ENCODE measurements at places on chromosomes 5 and 9.

DNA sequence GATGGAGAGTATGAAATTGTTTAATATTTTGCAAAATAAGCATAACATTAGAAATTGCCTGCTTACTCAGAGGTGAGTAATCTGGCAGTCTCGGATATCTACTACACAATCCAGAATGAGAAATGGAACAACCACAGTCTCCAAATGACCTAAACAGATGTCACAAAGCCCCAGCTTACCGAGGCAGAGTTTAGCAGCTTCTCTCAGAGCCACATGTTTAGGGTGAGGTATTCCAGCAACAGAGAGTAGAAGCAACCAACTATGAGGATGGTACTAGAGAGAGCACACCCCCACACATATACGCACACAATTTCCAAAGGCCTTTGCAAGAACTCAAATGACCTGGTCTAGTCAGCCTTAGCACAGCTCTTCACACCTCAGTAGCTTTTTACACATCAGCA lies 122.7 kb upstream of the LPAR1 start:
- DNase-seq: no peak

DNA sequence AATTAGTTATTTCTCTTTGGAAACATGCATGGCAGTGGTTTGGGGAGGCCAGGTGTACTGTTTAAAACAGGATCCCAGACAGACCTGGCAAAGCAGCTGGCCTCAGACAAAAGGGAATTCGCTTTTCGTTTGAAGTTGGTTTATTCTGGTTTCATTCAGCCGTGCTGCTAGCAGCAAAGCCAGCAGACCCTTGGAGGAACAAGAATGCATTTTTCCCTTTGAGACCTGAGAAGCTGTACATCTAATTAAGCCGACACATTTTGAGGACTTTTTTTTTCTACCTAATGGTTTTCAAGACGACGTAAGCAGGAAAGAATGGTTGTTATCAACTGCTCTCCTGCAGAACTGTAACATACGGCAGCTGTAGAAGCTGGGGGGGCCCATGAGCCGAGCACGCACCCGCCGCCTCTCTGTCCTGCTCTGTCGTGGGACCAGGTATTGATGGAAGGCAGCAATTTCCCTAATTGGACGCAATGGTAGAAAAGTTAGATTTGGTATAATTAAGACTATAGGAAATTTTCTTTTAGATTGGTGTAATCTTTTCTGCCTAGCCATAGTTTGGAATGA lies 13.6 kb downstream of the PLEKHG4B start:
- DNase-seq: no peak

- no peak for DNase-seq
Observed at GRCh38 chr9:111728617-111729366, 65.9 kb downstream of the SHOC1 start.

- no peak for DNase-seq
Observed at GRCh38 chr9:27654629-27655285, 81.5 kb upstream of the C9orf72 start.

- DNase-seq: no peak
Observed at GRCh38 chr5:88881571-88881971, 1.4 kb downstream of the MEF2C start.

DNA sequence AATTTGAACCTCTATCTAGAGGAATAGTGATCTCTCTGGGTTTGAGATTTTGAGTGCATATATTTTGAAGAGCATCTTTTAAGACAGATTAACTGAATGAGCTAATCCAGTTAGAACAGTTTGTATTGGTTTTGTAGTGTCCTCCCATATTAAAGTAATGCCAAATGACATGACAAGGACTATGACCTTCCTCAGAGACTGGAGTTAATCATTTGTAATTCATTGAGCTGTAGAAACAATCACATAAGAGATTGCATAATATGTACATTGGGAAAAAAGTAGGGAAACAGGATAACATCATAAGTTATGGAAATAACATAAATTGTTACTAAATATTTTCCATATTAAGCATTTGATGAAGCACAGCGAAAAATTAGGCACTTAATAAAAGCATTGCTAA lies 45.8 kb upstream of the PRDM9 start:
- DNase-seq: no peak

DNA sequence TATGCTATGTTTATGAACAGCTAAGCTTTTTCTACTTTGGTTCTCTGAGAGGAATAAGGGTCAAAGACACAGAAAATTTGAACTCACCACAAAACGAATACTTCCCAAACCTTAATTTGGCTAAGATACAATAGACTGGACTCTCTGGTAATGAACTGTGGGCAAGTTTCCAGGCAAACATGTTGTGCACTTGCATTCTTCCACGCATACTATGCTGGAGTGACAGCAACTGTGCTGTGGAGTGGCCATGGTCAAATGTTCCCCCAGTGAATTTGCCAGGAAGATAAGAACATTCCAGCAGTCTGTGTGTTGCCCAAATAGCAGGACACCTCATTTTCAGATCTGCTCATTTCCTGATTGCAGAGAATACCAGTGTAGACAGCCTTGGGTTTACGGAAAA lies 275.3 kb upstream of the IL12B start:
- DNase-seq: no peak

DNA sequence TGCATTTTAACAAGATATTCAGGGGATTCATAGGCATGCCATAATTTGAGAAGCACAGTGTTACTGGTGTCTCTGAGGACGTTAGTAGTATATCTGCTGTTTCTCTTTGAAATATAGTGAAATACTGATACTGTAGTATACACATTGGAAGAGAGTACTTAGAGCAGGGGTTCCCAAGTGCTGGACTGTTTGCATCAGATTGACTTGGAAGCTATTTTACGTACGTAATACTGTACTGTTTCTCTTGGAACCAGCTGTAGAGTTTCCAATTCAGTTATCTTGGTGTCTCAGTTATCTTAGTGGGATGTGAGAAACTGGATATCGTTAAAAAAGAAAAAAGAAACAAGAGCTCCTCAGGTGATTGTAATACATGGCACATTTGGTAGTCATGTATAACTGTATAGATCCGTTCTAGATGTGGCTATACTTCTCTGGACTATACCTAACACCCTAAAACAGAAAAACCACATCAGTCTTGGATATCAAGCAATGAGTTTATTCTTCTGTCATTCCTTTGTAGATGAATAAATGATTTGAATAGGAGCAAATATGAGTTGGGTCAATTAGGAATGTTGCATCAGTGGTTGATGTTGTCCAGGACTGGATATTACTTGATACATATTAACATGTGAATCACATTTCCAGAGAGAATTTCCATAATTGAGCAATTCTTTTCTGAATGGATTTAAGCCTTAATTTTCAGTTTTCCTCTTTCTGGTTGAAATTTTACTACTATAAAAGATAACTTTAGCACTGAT lies 33.4 kb downstream of the PRRC1 start:
- no peak for DNase-seq

DNA sequence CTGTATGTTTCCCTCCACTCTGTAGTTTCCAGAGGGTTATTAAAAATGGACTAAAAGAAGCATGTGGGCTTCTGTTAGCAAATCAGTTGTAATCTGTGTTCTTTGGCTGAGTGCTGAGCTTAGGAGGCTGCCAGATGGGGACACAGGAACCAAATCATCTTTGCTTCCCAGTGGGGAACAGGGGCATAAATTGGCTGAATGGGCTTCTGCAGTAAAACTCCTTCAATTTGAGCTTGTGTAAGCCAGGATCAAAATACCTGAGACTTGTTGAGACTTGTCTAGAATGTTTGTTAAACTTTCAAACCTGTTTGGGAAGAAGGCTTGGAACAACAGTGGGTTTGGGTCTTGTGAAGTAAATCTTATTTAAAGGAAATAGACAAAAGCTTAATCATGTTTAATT lies 32.2 kb upstream of the TNFAIP8 start:
- no peak for DNase-seq

- no peak for DNase-seq
Observed at GRCh38 chr5:96626956-96627355, 35.2 kb upstream of the CAST start.

DNA sequence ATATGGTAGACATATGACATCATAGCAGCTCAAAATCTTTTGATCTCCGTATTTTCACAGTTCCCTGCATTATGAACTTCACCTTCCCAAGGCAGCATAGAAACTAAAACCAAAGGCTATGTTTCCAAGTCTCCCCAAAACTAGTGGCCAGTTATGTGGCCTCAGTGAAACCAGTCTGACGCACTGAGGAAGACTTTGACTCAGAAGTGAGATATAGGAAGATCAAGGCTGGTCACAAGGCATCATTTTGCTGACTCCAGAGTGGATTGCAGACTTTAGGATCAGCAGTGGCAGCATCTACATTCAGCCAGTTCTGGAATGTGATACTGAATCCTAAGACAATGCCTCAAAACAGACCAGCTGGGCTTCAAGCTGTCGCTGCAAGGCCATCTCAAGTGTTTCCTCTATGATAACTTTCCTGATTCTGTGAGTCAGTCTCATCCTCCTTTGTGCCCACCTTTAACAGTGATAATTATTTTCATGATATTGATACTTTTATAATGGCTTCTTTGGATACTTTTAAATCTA lies 34.4 kb upstream of the ELL2 start:
- no peak for DNase-seq

- DNase-seq: no peak
Observed at GRCh38 chr9:68669218-68669617, 35.8 kb upstream of the PIP5K1B start.

DNA sequence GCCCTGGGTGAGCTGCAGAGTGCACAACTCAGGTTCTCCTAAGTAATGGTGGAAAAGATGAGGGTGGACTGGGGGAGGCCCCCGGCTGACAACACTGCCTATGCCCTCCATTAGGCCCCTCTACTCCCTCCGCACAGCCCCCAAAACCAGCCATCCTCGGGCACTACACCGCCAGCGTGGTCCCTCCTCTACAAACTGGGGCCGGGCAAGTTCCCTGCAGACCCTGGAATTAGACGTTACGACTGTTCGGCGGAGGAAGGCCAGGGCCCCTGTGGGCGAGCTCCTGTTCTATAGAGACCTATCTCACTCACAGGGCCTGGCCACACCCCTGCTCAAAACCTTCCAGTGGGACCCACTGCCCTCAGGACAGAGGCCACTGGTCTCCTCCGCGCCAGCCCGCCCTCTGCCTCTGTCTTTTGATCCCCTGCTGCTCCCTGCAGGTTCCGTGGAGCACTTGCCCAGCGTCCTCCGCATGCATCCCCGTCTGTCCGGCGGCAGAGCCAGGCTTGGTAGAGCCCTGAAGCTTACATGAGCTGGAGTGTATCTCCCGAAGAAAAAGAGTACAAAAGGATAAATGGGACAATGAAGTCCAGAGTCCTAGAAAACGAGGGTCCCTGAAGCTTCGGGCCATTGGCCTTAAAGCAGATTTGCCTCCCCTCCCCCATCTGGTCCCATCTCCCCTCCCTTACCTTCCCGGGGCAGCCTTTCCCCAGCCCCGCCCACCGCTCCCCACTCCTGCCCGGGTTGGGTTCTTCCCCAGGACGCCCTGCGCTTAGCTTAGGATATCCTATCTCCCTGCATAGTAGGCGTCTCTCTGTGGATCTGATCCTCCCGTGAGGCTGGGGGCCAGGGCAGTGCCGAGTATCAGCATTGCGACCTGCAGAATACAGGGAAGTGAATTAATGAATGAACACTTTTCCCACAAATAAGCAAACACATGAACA lies 71.3 kb downstream of the HRH2 start:
- no peak for DNase-seq

GRCh38 chr5:1386274-1386717 lies 41.4 kb upstream of the CLPTM1L start:
- DNase-seq: peak; percentile 29

GRCh38 chr9:5628530-5629311 lies at the start of gene RIC1:
Gene RIC1 (plus strand): TSS chr9:5629107. CDS start chr9:5629310, 203 bp downstream.
- peak; percentile 76 for DNase-seq

DNA sequence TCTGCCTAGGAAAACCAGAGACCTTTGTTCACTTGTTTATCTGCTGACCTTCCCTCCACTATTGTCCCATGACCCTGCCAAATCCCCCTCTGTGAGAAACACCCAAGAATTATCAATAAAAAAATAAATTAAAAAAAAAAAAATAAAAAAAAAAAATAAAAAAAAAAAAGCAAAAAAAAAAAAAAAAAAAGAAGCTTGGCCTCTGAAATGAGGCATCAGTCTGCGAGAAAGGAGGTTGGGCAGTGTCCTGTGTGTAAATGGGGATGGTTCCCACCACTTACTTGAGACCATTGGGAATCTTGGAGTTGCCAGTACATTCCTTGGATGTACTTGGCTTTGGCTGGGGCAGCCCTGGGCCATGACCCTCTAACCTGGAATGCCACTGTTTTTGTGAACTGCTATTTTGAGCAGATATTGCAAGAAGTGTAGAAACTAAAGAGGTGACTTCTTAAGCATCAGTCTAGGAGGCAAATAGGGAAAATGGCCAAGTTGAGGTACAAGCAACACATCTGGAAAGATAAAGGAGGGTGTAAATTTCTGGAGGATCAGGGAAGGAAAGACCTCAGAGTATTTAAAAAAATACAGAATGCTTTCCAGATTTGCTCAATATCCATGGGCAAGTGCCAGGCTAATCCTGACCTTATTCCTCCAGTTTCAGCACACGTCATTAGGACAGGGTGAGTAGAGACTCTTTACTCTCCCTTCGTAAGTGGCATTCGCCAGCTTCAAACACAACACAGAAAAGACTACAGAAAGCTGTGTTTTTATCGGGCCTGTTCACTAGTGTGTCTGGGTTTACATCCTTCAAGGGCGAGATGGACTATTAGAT lies 58.1 kb downstream of the HSPA4 start:
- DNase-seq: no peak

DNA sequence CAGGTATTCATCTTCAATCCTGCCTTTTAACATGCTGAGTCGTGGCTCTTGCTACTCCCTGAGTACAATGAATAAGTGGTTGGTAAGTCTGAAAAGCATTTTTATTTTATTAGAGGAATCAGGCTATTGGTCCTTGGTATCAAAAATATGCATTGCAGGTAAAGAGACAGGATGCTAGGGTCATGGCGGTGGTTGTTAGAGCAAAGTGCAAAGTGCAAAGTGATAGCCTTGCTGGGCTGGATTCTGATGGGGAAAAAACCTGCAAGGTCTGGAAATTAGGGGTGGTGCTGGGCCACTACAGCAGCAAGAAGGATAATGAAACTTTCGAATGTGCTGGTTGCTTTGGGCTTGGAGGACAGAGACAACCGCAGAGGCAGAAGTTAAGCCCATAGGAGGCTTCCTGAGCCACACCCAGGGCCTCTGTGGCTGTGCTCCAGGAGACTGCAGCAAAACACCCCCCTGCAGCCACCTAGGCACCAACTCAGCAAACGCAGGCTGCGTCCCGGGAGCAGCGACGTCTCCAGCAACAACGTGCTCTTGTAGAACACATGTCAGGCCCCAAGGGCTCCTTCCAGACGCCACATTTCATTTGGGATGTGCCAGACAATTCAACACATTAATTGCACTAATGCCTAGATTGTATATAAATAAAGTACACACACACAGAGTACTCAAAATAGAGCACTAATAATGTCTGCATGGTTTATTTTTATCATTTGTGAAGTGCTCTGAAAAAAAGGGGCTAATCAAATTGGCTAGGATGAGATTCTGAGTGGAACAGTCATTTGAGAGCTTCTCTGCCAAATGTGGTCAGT lies 149.8 kb upstream of the RAPGEF1 start:
- no peak for DNase-seq

GRCh38 chr5:148147415-148147814 lies 20.9 kb upstream of the SPINK14 start:
- no peak for DNase-seq

GRCh38 chr5:96157077-96157780 lies 195.6 kb upstream of the ELL2 start:
- DNase-seq: no peak

- no peak for DNase-seq
Observed at GRCh38 chr5:171308453-171309275, at the start of gene TLX3. Gene TLX3 (plus strand): TSS chr5:171309248. CDS start chr5:171309366, 118 bp downstream.

- no peak for DNase-seq
Observed at GRCh38 chr5:50995285-50995942, 329.0 kb downstream of the PARP8 start.

GRCh38 chr5:82356808-82357671 lies 78.9 kb upstream of the RPS23 start:
- no peak for DNase-seq

GRCh38 chr9:105138306-105138801 lies 106.1 kb upstream of the SLC44A1 start:
- DNase-seq: no peak

Measured in activated naive CD4-positive, alpha-beta T cell (primary cell).